ENCODE measurements at places on chromosomes 12 and 14.

- DNase-seq = no peak
Observed at GRCh38 chr14:57998766-57999165, 132.9 kb upstream of the SLC35F4 start.

GRCh38 chr12:27901959-27902358 lies 70.6 kb downstream of the PTHLH start:
- DNase-seq = no peak

GRCh38 chr12:104598342-104599271 lies 141.9 kb downstream of the CHST11 start:
- DNase-seq = no peak

DNA sequence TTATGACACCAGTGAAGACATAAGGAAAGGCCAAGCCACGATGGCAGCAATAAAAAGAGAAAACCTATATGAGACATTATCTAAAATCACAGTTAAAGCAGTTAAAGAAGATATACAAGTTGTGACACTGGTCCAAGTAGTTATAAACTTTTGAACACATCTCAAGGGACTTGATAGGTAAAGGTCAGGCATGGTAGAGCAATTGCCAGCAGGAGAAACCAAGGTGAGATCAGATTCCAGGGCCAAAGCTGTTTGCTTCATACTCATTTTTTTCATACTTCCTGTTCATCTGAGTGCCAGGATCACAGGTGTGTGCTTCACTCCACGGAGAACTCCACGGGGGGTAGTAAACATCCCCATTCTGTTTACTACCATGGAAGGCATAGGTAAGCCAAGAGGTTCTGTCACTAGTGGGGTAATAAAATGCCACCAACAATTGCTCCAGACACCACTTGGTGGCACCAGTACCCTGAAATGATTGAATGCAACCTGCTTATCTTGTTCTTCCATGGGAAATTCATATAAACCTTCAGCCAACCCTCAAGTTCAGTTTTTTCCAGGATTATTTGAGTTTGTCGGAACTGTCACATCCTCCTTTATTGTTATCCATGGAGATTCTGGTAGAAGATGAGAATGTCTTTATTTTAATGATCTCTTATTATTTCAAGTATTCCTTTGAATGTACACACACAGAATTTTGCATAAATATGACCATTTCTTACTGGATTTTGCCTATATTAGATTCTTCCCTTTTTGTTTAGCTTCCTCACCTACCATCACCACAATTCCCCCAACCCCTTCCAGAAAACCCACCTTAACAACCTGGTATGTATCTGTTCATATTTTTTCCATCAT lies 59.2 kb upstream of the TSPAN8 start:
- DNase-seq = no peak

- peak; percentile 50 for DNase-seq
Observed at GRCh38 chr14:33782923-33783322, 168.0 kb downstream of the EGLN3 start.

- DNase-seq = no peak
Observed at GRCh38 chr12:131260251-131260905, 306.7 kb downstream of the ADGRD1 start.

DNA sequence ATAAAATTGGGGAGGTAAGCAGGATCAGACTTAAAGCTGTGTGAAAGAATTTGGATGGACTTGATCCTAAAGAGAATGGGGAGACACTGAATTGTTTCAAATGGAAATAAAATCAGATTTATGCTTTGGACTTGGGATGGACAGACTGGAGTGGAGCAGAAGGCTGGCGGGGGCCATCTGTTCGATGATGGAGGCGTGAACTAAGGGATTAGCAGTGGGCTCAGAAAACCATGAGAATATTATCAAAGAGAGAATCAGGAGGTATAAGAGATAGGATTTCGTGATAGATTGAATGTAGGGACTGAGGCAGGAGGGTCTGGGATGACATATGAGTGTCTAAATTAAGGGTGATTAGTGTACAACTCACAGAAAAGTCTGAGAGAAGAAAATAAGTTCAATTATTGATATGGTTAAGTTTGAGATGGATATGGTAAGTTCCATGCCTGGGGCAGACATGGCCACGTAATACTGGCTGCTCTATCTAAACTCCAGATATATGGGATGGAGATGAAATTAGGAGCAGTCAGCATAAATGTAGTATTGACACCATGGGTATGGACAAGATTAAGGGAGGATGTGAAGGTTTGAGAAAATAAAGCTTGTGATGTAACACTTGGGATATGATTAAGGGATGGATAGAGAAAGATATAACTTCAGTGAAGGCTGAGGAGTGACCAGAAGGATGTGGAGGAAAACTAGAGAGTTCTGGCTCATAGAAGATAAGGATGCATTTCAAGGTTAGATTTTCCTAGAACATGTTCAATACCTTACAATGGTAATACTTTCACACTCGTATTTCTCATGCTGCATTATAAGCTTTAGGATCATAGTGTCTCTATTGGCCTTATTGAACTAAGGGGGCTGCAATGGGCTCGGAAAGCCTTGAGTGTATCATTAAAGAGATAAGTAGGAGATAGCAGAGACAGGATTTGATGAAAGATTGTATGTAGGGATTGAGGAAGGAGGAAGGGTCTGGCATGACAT lies 1.0 kb upstream of the TSSK4 start:
- no peak for DNase-seq

GRCh38 chr12:31406345-31406744 lies 80.4 kb upstream of the SINHCAF start:
- no peak for DNase-seq

DNA sequence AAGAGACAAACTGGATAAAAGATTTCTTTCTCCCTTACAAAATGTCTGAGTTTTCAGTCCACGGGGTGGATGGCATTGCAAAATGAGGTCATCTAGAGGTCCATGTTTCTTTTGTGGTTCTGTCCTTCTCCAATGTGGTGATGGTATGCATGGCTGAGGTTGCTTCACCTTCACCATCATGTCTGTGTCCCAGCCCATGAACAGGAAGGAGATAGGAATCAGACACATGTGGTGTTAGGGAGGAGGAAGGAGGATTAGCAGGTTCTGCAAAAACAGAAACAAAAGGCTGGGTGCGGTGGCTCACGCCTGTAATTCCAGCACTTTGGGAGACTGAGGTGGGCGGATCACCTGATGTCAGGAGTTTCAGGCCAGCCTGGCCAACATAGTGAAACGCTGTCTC lies 11.0 kb upstream of the AEBP2 start:
- DNase-seq = no peak

DNA sequence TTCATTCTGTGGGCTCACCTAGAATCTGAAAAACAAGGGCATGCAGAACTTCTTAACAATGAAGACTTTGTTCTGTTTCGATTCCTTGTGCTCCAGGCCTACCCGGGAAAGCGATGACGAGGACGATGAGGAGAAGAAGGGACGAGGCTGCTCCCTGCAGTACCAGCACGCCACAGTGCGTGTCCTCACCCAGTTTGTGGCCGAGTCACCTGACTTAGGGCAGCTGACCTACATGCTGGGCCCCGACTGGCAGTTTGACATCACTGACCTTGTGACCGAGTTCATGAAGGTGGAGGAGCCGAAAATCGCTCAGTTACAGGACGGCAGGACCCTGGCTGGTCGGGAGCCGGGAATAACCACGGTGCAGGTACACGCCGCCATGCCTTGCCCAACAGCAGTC lies 585.4 kb downstream of the AACS start:
- DNase-seq = no peak

DNA sequence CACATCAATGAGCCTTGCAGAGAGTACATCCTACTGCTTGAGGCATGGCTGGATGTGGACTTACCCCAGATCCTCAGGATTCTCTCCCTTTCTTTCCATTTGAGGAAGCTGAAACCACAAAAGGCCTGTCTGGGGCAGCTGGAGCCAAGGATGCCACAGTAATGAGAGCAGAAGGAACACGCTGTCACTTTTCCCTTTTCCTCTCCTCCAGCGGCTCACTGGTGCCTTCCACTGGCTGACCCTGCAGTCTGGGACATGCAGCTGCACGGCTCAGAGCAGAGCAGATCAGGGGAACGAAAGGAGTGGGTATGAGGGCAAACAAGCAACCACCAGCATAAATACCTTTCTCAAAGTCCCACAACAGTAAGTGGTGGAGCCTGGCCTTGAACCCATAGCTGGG lies 78.2 kb downstream of the GAS2L3 start:
- DNase-seq = no peak

GRCh38 chr12:68011882-68012207 lies 22.6 kb downstream of the IFNG-AS1 start:
- no peak for DNase-seq

DNA sequence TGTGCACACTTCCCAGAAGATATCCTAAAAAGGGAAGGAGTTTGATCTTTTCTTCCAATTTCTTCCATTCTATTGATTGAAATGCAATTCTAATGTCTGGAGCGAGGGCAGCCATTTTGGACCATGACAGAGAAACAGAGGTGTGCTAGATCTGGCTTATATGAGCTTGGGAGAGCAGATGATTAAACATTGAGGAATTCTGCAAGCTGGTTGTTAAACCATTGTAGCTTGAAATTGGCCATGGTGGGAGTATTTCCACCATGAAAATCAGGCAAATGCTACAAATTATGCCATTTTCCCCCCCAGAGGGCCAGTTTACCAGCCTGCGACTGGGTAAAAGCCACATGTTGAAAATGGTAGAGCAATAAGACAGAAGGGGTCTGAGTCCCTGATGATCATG lies 155.0 kb downstream of the PAWR start:
- no peak for DNase-seq

- DNase-seq = no peak
Observed at GRCh38 chr14:104274806-104275205, 136.4 kb downstream of the KIF26A start.

DNA sequence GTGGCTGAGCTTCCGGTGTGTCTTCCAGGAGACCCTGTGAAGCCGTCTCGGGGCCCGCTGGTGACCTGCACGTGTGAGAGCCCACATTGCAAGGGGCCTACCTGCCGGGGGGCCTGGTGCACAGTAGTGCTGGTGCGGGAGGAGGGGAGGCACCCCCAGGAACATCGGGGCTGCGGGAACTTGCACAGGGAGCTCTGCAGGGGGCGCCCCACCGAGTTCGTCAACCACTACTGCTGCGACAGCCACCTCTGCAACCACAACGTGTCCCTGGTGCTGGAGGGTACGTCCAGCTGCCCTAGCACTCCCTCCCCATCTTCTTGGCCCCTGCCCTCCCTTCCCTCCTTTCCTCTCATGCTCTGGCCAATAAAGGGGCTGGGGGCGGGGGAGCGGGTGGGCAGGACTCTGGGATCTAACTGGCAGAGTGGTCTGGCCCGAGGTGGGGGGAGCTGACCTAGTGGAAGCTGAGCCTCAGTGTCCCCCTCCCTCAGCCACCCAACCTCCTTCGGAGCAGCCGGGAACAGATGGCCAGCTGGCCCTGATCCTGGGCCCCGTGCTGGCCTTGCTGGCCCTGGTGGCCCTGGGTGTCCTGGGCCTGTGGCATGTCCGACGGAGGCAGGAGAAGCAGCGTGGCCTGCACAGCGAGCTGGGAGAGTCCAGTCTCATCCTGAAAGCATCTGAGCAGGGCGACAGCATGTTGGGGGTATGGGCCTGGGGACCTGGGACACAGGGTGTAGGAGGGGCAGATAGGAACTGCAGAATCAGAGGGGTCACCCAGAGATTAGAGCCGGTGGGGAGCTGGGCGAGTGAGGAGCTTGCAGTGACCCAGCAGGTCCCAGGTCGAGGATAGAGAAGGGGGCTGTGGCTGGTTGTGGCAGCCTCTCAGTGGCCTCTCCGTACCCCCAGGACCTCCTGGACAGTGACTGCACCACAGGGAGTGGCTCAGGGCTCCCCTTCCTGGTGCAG lies 6.0 kb downstream of the ACVRL1 start:
- no peak for DNase-seq

GRCh38 chr12:123096182-123096581 lies 54.7 kb downstream of the PITPNM2 start:
- DNase-seq = no peak

- no peak for DNase-seq
Observed at GRCh38 chr12:56542164-56542563, 20.5 kb downstream of the RBMS2 start.

DNA sequence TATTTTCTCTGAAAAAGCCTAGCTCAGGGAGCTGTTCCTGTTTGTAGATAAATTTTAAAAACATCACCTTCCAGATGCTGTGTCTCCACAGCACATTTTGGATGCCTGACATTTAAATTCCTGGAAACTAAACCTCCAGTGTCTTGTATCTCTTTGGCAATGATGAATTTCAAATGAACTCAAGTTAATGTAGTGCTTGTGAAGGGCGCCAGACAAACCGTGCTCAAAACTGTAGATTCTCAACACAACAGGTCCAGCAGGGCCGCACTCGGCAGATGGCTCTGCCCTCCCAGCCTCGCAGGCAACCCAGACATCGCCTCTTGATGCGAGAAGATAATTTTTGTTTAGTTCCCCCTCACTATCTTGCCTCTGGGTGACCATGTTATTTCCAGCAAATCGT lies 432.9 kb downstream of the VRK1 start:
- DNase-seq = no peak

GRCh38 chr12:68180792-68181744 lies 21.5 kb upstream of the IFNG start:
- DNase-seq = no peak

DNA sequence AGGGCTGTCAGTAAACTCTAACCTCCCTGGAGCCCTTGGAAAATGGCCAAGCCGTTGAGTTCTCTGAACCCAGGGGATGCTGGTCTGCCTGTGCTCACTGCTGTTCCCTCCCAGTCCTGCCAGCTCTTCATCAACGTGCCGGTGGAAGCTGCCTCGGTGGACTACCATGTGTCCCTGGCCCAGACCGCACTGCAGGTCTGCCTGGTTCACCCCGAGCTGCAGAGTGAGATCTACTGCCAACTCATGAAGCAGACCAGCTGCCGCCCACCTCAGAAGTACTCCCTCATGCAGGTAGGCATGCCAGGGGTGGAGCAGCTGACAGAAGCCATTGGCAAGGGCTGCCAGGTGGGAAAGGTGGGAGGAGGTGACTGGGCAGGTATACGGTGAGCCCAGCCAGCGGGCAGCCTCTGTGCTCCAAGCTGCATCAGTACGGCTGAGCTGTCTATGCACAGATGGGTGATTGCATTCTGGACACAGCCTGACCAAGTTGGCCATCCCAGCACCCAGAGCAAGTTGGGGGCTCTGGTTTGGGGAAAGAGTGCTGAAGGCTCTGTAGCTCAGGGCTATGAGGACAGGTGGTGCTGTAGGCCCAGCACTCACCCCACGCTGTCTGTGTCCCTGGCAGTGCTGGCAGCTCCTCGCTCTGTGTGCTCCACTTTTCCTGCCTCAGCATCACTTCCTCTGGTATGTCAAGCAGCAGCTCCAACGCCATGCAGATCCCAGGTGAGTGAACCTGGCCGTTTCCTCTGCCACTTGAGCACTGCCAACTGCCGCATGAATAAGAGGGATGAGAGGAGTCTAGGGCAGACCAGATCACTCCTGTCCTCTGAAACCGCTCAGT lies 21.9 kb downstream of the PIGH start:
- no peak for DNase-seq

GRCh38 chr14:36805131-36805559 lies 143.5 kb downstream of the PAX9 start:
- DNase-seq = no peak

Measured in NCI-H1436 treated with DMSO at 0.1 percent for 48 hours (cell line).